HFFc6 (cell line): ENCODE measurements at places on chromosomes 6 and 20.
A peak's percentile ranks its signal among the peaks of the same experiment; 100 is the strongest.

GRCh38 chr6:98529364-98529763, 305.0 kb upstream of the POU3F2 start:
- no peak for DNase-seq

DNA sequence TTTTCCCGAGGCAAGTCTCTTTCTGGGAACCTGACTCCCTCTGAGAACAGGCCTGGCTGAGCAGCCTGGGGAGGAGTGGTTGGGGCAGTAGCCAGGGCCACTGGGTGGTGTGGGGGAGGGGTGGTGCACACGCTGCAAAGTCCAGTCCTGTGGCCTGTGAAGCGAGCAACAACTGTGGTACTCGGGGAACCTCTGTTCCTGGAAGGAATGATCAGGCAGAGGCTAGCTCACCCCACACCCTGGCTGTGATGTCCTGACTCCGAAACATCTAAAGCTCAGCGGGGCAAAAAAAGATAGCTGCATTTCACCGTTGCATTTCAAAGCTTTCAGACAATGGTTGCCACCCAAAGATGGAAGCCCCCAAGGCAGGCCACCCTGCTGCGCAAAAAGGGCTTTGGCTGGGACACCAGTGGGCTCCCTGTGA, 25.5 kb downstream of the PCK1 start:
- DNase-seq: no peak

DNA sequence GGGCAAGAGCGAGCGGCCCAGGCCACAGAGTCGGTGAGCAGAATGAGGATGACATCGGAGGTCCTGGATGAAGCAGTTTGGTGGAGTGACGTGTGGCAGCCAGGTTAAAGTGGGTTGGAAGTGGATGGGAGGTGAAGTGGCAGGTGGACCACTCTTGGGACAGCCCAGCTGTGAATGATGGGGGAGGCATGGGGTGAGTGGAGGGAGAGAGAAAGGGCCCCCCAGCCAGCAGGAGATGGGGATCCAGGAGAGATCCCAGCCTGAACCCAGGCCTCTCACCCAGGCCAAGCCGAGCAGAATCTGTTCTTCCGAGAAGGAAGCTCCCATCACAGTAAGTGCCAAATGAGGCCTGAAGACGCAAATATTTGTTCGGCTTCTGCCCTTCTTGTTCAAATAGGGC, 27.0 kb upstream of the SLC32A1 start:
- no peak for DNase-seq

- no peak for DNase-seq
Measured at GRCh38 chr6:36177166-36177565, 19.4 kb upstream of the BRPF3 start.

DNA sequence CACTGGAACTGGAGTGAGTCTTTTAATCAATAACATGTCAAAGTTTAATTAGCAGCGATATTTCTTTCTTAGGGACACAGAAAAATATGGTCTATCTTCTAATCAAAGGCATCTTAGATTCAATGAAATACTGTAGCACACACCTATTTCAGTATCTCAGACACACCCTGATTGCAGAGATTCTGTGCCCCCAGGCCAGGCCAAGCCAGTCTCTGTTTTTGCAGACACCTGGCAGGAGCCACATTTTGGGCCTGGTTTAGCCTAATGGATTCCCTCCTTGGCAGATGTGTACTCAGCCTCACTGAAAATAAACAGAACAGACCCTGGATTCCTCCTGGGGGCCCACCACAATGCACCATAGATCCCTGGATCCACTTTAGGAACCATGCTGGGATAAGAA, 74.8 kb downstream of the LRFN2 start:
- DNase-seq: no peak

DNA sequence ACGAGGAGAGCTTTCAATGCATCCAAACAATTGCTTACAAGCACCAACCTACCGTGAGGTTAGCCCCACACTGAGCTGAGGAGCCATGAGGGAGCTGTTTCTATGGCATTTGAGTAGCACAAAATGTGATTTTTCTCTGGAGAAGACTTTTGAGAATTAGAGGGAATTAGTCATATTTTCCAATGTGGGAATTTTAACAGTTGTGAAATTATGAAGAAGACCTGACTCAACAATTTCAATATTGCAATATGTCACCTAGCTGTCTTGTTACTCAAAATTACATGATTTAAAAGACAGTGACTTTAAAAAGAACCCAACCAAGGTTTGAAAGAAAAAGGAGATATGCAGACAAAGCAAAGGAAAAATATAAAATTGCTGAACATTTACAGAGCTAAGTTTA, 62.6 kb upstream of the LY86 start:
- no peak for DNase-seq

GRCh38 chr6:42512579-42512978, 51.2 kb upstream of the UBR2 start:
- DNase-seq: no peak

DNA sequence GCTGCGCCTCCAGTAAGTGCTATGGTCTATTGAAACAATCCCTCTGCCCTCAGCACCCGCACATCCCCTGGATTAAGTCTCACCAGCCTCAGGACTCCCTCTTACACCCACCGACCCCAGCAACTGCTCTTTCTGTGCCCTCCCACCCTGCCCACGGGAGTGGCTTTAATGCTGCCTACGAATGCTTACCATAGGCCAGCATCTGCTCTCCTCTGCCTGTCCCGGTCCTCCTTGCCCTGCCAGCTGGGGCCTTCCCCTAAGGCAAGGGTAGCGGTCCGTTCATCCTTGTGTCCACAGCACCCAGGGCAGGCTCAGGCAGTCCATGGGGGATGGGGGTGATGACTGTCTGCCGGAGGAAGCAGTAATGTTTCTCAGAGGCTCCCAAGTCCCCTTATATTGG, 4.1 kb downstream of the EBF4 start:
- no peak for DNase-seq

DNA sequence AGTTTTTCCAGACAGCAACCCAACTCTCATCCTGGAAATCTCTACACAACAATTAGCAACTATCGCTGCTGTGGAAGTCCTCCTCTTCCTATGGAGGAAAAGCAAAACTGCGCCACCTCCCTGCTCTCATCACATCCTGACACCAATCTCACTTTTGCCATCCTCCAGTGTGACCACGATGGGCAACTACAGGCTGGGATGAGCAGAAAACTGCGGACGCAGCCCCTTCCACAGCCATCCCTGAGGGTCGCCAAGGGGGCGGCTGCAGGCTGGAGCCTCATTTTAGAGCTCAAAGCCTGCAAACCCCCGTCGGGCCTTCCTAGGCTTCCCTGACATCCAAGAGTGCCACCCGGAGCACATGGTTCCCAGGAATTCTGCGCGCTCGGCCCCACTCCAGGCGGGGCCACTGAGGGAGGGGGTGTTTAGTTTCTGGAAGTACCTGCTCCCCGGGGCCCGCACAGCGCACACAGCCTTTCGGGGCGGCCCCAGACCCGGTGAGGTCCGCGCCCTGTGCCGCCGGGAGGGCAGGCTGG, 1.2 kb downstream of the TCFL5 start:
- peak; percentile 21 for DNase-seq

DNA sequence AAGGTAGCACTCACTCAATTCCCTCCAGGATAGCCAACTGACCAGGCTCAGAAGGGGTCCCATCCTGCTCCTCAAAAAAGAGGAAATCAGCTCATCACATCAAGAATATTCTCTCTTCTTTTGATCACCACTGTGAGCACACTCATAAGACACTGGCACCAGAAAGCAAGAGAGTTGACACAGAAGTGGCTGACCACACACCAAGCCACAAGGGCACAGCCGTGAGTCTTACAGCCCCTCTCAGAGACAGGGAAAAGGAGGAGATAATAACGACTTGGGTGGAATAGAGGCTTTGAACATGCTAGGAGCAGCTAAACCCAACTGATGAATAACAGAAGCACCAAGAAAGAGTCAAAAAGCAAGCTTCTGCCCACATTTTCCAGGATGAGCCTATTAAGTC, 249.1 kb upstream of the PREP start:
- no peak for DNase-seq

- no peak for DNase-seq
Measured at GRCh38 chr20:61964675-61965605, 100.7 kb downstream of the TAF4 start.

- DNase-seq: no peak
Measured at GRCh38 chr6:33797626-33798342, 6.0 kb downstream of the MLN start.

- no peak for DNase-seq
Measured at GRCh38 chr20:16622501-16622900, 49.3 kb upstream of the KIF16B start.

DNA sequence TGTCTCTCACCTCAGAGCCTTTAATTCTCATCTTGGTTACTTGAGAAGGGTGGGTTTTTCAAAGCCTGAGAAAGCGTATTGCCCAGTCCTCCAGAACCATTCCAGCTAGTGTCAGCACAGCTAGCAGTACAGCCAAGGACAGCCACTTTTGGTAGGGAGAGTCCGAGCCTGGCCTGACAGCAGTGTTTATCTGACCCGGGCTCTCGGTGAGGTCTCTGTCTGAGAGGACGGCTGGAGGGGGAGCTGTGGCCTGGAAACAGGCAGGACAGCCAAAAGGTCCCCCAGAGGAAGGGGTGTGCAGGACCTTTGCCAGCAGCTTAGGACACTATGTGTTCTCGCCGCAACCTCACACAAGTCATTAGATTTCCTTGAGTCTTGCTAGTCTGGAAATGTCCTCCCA, 38.8 kb downstream of the LYRM2 start:
- no peak for DNase-seq

DNA sequence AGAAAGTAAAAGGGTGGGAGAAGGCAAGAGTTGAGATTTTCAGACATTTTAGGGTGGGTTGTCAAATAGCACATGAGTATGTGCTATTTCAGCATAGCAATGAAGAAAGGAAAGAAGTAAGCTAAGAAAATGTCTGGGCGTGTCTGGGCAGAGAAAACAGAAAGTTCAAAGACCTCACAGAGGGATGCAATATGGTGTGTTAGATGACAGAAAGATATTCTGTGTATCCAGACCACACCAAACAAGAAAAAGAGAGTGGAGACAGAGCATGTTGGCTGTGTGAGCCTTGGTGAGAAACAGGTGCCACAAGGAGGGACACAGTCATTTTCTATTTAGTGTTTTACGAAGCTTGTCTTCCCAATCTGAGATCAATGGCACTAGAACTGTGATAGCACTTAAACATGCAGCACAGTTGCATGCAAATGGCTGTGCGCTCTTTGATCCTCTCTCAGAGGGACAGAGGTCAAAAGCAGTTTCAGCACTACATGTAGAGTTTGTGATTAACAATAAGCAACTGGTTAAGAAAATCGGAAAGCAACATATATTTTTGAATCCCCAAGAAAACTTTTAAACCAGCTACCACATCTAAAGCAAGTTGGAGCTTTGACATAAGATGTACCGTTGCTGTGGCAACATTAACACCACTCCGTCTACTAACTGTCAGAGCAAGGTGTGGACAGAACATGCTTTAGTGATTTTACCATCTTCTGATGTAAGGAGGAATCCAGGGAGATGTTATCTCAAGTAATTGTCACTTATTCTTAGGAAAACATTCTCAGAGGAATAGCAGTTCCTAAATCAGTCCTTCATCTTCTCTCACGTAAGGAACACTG, 515.5 kb upstream of the NOX3 start:
- DNase-seq: no peak

DNA sequence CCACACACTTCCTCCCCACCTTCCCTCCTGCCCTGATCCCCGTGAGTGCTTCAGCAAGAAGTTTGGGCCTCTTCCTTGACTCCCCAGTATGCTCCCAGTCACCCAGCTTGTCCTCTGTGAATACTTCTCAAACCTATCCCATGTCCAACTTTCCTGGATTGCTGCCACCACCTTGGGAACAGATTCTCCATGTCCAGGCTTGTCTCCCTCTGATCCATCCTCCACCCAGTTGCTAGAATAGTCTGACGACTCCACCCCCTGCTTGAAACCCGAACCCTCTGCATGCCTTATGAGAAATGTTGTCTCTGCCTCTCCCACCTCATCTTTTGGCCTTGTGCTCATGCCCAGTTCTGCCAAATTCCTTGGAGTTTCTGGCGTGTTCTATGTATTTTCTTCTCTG, 108.0 kb downstream of the PPP1R14C start:
- DNase-seq: peak; percentile 68

- DNase-seq: no peak
Measured at GRCh38 chr6:3835055-3835731, 14.0 kb upstream of the FAM50B start.

- peak; percentile 6 for DNase-seq
Measured at GRCh38 chr6:115583290-115583689, 477.4 kb downstream of the FRK start.

DNA sequence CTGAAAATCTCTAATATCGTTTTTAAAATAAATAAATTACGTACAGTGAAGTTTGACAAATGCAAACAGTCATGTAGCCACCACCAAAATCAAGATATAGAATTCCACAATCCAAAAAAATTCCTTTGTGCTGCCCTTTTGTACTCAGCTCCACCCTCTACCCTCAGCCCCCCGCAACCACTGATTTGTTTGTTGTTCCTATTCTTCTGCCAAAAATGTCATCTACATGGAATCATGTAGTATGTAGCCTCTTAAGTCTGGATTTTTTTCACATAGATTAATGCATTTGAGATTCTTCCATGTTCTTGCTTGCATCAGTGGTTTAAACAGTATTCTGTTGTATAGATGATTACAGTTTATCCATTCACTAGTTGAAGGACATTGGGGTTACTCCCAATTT, 8.5 kb upstream of the REPS1 start:
- DNase-seq: no peak

- DNase-seq: no peak
Measured at GRCh38 chr20:39825950-39826349, 863.1 kb downstream of the MAFB start.

DNA sequence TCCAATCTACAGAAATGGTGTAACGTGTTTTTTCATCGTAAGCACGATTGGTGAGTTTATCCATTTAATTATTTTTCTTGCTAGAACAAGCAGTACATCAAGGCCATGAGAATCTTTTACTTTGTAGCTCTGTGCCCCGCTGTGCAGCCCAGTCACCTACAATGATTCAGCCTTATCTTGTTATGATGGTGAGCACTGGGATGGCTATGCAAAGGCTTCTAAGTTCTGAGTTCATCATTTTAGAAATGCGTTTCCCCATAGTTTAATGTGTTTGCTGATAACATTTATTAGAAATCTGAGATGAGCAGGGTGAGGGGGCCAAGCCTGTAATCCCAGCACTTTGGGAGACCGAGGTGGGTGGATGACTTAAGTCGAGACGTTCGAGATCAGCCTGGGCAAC, 111.8 kb upstream of the QKI start:
- no peak for DNase-seq

- peak; percentile 63 for DNase-seq
Measured at GRCh38 chr20:9609887-9610502, 95.6 kb downstream of the LAMP5 start.

GRCh38 chr6:23177806-23178205, 608.4 kb downstream of the HDGFL1 start:
- DNase-seq: no peak

DNA sequence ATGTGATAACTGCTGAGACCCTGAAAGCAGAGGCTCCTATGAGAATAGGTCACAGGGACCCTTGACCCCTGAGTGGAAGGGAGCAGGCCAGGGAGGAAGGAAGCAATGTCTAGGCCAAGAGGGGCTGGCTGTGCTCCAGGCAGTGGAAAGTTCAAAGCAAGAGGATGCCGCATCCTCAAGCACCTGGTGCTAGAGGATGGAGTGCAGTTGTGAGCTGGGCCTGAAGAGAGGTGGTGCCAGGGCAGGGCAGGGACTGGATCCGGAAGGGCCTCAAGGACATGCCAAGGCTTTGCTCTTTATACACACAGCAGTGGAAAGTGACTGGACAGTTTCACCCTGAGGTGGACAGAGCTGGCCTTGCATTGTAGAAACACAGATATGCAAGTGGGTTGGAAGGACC, 97.0 kb downstream of the SLC22A3 start:
- no peak for DNase-seq
